Stimulated activated CD8-positive, alpha-beta memory T cell treated with anti-CD3 and anti-CD28 coated beads, Interleukin-4, amount 100 ng/mL, for 4 hours (primary cell): ENCODE measurements at places on chromosomes 4 and X.

DNA sequence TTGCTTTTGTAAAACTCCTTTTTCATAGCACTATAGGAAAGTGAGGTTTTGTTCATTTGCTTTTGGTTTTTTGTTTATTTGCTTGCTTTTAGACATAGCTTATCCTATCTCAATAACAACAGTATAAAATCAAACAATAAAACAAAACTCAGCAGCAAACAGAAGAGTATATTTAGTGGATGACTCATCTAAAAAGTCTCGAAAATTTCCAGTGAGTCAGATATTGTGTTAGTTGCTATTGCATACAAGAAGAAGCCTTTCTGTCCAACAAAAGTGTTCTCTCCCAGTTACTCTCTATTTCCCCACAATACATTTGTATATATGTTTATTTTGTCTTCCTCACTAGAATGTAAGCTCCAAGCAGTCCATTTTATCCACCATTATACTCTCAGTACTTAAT lies 36.0 kb upstream of the NPNT start:
- DNase-seq, result no peak

DNA sequence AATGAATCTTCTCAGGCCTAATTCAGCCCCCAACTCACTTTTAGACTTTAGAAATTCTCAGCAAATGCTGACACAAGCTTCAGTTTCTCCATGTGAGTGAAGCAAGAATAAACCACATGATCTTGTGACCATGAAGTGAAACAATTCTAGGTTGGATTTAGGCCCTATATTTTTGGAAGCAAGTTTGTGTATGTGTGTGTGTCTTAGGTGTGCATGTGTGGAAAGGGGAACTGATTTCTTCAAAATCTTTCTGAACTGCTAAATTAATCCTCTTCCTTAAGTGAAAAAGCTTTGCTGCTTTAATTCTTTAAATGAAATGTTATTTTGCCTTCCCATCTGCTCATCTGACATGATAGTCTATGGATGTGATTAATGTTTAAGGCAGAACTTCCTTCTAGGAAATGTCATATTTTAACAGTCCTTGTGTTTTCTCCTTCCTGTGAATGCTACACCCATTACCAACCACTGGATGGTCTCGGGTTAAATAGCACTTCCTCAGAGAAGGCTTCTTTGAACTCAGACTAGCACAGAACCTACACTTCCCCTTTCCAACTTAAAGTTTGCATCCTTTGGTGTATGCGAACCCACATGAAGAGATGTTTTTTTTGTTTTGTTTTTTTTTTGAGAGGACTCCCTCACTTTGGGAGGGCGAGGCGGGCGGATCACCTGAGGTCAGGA lies 1.2 kb upstream of the TMEM144 start:
- no peak for DNase-seq

- no peak for DNase-seq
Measured at GRCh38 chrX:108584617-108585211, 145.1 kb downstream of the COL4A5 start.

DNA sequence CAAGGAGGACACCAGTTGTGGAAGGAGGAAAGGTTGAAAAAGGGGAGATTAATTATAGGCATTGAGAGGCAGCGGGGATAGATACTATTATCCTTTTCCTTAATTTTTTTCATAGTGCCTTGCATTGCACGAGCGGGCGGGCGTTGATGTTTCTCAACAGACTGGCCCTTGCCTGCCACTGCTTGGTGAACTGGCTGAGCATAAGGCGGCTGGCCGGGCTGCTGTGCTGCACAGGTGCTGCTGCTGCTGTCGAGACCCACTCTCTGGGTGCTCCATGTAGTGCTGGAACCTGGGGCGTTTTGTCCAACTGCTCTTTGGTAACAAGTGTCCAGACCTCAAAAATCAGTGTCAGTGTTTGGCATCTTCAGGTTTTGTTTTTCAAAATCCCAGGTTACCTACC lies 83.3 kb upstream of the PAQR3 start:
- DNase-seq, result no peak

DNA sequence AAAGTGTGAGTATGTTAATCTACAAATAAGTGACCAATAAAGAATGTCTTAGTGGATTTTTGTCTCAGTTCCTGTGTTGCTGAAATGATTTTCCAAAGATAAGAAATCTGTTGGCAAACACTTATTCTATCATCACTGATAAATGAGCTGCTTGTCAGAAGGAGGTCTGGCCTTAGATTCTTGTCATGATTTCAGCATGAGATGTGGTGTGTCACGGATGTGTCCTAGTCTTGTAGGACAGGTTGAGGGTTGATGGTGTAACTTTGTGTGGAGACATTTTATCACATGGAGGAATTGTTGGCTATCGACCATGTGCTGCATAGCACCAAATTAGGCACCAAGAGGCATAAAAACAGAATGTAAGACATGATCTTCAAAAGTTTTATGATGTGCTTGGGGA lies 31.8 kb upstream of the LIMCH1 start:
- no peak for DNase-seq

DNA sequence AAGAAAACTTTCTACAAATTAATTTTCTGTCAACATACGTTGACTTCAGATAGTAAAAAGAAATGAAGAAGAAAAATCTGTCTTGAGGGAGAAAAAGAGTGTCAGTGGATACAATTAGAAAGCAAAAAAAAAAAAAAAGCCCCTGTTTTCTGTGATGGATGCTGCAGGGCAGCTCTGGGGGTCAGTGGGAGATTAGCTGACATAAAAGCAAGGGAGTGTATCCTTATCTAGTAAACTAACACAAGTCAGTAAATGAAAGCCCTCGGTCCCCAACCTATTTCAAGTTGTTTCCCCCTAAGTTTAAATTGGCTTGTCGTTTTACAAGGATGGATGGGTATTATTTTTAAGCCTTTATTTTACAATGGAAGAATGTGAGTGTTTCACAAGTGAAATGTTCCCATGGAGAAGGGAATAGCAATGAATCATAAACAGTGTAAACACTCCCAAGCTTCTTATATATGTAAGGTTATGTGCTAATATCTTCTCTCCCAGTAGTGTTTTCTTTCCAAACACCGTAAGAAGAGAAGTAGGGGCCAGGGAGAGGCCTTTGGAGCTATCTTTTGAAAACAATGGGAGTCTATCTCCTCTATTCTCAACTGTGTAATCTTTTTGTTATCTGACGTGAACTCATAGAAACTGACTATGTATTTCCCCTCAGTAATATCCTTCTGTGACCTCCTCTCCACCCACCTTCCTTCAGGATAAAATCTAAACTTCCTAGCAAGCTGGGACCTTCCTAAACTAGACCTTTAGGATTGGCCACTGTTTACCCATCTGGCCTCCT lies 347.7 kb downstream of the FBXO8 start:
- DNase-seq, result no peak
